ENCODE measurements at places on chromosomes 16 and 17.

DNA sequence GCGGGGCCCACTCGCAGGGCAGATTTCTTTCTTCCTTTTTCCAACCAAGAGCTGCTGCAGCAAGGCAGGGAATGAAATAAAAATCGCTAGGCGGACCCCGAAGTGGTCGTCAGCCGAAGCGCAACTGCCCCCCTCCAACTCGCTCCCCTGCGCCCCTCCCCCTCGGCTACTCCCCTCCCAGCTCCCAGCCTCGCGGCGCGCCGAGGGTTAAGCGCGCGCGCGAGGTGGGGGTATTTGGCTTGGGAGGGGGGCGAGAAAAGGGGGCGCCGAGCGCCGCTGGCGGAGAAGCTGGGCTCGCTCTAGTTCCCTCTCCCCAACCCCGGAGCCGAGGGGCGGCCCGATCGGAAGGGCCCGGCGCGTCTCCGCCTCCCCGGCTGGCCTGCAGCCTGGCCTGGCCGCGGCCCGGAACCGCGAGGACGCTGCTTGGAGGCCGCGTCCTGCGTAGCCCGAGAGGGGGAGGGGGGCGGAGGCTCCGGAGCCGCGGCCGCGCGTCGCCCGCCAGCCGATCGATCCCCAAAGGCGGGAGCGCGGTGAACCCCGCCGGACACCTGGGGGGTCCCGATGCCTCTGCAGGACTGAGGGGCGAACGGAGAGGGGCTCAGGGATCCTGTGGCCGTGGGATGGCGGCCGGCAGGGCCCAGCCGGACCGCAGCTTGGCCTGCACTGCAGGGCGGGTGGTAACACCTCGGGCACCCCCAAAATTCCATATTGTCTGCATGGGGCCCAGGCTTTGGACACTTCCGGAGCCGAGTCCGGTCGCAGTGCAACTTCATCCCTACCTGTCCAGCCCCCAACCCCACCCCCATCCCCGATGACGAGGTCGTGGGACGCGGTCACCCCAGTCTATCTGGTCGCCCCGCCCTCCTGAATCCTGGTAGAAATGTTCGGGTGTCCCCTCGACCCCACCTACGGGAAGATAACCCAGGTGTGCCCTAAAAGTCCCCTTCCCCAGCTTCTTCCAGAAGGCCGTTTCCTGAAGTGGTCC lies 4.9 kb upstream of the CBX4 start:
- DNase-seq, result peak; percentile 17

DNA sequence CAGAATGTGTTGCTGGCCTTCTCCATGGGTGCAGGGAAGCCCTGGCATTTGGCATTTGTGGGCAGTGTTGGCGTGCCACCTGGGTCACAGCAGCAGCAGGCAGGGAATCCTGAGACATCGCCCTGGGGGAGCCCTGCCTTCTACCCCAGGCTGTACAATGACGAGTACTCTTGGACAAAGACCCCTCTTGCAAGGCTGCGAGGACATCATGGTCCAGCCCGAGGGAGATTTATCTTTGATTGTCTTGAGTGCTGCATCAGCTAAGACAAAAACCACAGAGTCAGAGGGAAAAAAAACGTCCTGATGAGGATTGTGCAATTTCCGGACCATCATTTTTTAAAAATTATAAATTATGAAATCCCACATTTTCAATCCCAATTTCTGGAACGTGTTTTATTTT lies 3.7 kb downstream of the CRISPLD2 start:
- DNase-seq, result no peak

GRCh38 chr16:19840524-19841110 lies 44.0 kb downstream of the GPRC5B start:
- no peak for DNase-seq

- DNase-seq, result peak; percentile 70
Measured at GRCh38 chr16:22321340-22322001, 24.3 kb downstream of the POLR3E start.

DNA sequence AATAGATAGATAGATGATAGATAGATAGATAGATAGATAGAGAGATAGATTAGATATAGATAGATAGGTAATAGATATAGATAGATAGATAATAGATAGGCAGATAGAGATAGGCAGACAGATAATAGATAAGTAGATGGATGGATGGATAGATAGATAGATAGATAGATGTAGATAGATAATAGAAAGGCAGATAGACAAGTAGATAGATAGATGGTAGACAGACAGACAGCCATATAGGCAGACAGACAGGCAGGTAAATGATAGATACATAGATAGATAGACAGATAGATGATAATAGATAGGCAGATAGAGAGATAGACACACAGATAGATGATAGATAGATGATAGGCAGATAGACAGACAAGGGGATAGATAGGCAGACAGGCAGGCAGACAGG lies 191.4 kb upstream of the TNRC6C start:
- DNase-seq, result no peak

DNA sequence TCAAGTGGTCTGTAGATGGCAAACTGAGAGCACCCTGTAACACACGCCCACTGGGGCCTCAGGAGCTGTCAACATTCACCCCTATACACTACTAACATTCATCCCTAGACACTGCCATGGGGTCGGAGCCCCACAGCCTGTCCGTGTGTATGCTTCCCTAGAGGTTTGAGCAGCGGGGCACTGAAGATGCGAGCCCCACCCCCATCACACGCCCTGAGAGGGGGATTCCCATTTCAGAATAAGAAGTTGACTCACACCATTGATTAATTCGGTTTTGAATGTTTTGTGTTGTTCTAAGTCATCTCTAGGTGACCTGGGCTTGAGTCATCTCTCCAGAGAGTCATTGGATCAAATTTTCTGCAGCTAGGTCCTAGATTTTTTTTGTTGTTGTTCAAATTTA lies 37.3 kb upstream of the MMD start:
- peak; percentile 7 for DNase-seq

Measured in stimulated activated naive CD8-positive, alpha-beta T cell treated with anti-CD3 and anti-CD28 coated beads, Interleukin-15, amount 100 ng/mL, for 72 hours (primary cell).